Central memory CD4-positive, alpha-beta T cell (primary cell): ENCODE measurements at places on chromosomes 1 and 21.

GRCh38 chr1:85838238-85838637, 130.0 kb upstream of the ZNHIT6 start:
- DNase-seq: no peak

GRCh38 chr21:44431300-44431699, 24.0 kb upstream of the LRRC3 start:
- no peak for DNase-seq

DNA sequence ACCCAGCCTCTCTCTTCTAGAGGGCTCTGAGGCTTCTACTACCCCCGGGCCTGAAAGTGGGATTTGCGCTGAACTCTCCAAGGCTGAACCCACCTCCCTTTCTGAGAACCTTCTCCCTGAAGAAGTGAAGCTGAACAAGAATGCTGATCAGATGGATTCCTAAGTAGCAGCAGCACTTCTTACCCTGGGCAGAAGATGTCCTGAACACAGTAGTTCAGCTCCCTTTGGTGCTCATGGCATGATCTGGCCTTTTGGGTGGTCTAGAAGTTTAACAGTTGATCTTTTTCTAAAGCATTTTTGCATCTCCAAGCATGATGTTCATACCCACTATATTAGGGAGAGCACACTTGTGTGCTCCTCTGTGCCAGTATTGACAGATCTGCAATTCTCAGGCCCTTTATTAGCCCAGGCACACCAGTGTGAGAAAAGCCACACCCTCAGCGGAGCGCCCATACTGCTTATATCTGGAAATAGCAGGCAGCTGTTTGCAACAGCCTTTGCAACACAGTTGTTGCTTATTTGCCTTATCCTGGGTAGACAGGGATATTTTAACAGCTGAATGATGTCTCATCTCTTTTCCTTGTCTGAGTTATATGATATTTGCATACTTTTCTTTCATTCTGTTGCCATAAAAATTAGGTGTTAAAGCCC, 34.2 kb downstream of the CNN3 start:
- no peak for DNase-seq

- DNase-seq: no peak
These were observed 324.0 kb upstream of the VAMP3 start for GRCh38 chr1:7447093-7447492.

DNA sequence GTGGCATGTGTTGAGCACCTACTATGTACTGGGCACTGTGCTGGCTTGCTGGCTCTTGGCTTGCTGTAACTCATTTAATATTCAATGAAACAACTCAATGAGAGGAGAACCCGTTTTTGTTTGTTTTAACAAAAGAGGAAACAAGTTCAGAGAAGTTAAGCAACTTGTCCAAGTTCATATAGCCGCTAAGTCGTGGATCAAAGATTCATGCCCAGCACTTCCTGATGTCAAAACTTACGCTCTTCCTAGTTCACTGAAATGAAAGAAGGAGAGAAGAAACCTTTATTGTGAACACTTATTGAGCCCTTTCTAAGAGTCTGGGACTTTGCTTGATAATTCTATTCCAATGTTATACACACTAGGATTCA, 475.9 kb downstream of the PTPRU start:
- DNase-seq: no peak

GRCh38 chr1:220887520-220888416, 8.5 kb downstream of the HLX start:
- no peak for DNase-seq

DNA sequence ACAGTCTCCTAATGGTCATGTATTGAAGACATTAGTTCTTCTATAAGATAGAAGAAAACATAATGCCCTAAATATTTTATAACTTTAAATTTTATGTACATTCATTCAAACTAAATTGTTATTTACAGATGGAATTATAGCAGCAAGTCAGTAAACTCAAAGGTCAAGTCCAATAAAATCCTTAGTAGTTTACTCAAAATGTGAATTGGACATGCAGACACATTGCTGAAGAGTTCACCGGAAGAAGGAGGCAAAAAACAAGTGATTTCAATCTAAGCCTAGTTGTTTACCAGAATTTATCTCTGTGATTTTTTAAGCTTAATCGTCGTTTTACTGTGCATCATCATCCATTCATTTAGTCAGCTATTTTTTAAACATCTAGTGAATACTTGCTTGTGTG, 149.7 kb downstream of the GREM2 start:
- DNase-seq: no peak

DNA sequence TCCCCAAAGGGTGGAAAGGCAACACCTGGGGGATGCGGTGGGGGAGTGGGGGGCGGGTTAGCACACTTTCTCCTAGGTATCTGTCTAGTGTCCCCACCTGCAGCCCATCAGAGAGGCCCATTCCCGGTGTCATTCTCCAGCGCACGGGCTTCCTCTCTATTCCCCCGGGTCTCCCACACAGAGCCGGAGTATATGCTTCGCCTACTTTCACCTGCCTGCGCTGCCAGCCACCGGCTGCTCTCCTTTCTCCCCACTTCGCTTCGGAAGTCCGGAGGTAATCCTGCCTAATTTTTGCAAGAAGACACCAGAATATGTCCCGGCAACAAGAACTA, 852 bp downstream of the RGS7 start:
- DNase-seq: no peak

GRCh38 chr1:81032374-81032773, 768.4 kb upstream of the ADGRL2 start:
- DNase-seq: no peak

- no peak for DNase-seq
These were observed 8.6 kb upstream of the FCMR start for GRCh38 chr1:206930210-206930798.

GRCh38 chr1:208344202-208344857, 100.1 kb upstream of the PLXNA2 start:
- no peak for DNase-seq

DNA sequence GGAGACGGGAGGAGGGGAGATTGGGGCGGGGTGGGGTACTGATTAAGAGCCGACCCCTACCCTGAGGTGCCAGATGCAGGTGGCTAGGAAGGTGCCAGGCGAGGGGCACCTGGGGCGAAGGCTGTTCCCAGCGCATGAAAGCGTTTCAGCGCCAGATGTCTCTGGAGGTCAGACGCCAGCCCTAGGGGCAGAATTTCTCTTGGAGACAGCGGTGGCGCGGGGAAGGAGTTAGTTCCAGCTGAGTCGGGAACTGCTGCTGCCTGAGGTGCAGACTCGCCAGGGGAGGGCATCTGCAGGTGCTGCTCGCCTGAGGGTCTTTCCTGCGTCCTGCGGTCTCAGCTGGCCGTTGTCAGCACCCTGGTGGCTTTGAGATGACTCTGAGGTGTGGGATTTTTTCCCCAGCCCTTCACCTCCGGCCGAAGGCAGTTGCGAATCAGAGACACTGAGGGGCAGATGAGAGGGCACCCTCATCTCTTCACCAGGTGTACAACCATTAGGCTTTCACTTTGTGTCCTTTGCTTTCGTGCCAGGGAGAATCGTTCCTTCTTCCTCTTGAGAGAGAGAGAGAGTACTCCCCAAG, 539 bp downstream of the CGN start:
- no peak for DNase-seq

DNA sequence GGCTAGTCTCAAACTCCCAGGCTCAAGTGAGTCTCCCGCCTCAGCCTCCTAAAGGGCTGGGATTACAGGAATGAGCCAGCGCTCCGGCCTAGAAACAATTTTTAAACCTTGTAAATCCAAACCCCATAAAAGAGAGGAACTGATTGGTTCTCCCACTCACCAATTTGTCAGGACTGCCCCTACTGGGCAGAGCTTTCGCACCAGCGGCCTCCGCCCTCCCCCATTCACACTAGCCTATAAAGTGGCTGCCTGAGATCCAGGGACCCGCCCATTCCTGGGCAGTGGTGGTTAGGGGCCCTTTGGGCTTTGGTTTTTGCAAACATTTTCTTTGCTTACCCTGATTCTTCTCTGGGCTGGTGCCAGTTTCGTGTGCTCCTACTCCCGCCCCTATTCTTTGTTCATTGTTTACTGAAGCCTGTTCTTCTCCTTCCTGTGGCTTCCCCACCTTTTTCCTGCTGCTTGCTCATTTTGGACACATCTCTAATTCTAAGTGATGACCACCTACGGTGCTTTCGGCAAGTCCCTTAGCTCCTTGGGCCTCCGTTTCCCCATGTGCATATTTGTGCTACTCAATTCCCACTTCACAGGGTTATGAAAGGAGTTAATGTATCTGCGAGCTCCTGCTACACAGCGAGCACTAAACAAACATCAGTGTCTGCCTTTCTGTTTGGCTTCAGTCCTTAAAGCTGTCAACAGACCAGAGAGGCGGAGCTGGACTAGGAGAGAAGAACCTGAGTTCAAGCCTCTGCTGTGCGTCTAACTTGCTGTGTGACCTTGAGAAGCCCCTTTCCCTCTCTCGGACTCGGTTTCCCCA, 39.8 kb upstream of the CLIC4 start:
- peak; percentile 27 for DNase-seq

DNA sequence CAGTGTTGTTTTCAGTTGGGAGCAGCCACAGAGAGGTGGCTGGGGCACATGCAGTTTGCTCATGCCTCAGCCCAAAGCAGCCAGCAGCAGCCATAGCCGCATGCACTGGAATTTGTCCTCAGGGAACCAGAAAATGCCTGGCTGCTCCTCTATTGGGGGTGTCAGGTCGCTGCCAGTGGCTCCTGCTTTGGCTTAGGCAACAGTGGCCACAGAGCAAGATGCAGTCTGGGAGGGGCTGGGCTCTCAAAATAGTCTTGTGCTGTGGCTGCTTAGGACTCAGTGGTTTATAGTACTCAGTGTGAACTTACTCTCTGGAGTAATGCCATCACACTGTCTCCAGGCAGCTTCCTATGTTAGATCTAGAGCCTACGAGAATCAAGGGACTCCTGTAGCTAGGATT, 25.0 kb downstream of the CD55 start:
- no peak for DNase-seq

DNA sequence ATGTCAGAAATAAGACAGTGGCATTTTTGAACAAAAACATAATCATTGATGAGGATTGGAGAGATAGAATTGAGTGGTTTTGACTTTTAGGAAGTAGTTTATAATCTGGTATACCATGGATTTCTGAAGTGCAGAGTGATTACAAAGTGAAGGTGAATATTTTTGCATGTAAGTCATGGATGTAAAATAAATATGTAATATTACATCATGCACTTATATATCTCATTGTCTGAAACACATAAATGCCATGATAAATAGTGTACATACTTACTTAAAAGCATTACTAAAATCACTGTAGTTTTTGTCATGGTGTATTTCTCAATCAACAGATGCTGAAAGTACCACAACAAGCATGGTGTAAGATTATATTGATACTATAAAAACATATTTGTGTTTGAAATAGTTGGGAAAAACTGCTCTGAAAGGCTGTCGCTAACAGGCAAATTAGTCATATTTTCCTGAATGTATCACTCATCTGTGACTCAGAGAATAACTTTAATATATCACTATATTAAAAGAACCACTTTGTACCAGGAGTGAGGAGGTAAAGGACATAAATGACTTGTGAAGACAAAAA, 24.8 kb upstream of the RGS18 start:
- no peak for DNase-seq

DNA sequence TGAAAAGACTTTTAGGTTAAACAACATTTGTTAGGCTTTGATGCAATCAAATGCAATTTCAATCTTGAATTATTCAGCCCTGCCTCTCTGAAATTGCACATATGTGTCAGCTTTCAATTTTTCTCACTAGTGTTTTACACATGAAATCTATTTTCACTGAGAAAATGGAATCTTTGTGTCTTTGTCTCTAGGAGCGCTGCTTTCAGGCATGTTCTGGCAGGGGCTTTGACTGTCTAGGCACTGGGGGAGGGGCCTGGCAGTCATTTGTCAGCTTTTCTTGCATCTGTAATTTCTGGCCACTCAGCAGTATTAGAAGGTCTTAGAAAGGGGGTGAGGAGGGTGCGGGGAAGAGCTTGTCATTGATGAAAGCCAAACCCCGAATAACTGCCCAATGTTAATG, 264.4 kb downstream of the PTPRC start:
- no peak for DNase-seq

GRCh38 chr1:200969726-200970561, 53.6 kb downstream of the KIF21B start:
- no peak for DNase-seq

GRCh38 chr1:219712506-219712905, 99.6 kb upstream of the ZC3H11B start:
- no peak for DNase-seq

DNA sequence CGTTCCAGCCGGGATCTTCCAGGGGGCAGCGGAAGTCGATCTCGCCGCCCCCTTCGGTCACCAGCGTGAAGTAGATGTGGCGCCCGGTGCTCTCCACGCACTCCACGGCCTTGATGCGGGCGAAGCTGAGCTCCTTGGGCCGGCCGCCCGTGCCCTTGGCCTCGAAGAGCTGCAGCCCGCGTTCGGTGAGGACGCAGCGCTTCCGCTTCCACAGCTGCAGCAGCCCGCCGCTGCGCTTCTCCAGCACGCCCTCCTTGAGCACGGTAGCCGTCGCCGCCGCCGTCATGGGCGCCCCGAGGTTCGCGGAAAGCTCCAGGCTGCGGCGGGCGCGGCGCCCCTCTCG, 516 bp downstream of the PHLDA3 start:
- DNase-seq: no peak

DNA sequence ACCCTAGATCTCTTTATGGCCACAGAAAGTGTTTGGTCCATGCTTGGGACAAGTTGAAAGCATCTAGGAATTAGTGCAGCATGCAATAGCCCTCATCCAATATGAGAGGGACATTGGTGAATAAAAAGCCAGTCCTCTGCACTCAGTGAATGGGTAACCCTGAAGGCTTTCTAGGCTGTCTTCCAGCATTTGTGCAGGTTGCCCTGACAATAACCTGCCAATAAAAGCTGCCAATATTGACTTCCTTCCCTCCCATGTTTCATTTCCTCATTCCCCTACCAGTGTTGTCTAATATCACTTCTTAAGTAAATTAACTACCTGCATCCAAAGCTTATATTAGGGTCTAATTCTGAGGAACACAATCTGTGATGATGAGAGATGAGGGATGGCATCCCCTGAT, 563.6 kb upstream of the NEGR1 start:
- DNase-seq: no peak

DNA sequence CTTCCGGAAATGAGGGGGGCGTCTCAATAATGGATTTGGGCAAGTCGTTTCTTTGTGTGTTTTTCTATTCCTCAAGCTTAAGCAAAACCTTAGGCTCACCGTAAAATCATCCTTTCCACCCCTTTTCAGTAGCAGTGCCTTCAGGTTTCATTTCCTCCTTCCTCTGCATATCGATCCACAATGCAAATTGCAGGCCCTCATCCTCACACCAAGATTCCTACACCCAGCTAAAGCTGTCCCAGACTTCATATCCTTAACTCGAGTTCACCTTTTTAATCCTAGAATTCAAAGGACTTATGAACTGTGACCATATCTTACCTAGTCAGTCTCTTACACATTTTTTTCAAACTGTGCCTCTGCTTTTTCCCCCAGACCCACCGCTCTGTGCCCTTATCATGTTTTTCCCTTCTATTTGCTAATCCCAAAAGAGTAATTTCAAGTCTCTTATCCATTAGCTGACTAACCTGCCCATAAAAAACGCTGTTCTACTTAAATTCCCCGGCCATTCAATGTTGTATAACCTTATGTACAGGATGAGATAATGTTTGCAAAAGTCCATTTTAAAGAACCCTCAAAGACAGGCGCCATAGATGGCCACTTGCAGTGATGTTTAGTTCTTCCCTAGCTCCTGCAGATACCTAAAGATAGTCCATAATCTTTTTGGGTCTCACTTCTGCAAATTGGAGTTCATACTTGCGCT, 1.5 kb downstream of the AKIRIN1 start:
- peak; percentile 9 for DNase-seq

- DNase-seq: no peak
These were observed 15.6 kb downstream of the PRKACB start for GRCh38 chr1:84159533-84160240.

- no peak for DNase-seq
These were observed 7.4 kb downstream of the CLCC1 start for GRCh38 chr1:108955881-108956280.

GRCh38 chr1:4048921-4049320, 148.8 kb upstream of the C1orf174 start:
- DNase-seq: no peak
